Mammary epithelial cell (primary cell): ENCODE measurements at places on chromosomes 11 and 22.
A peak's percentile ranks its signal among the peaks of the same experiment; 100 is the strongest.

DNA sequence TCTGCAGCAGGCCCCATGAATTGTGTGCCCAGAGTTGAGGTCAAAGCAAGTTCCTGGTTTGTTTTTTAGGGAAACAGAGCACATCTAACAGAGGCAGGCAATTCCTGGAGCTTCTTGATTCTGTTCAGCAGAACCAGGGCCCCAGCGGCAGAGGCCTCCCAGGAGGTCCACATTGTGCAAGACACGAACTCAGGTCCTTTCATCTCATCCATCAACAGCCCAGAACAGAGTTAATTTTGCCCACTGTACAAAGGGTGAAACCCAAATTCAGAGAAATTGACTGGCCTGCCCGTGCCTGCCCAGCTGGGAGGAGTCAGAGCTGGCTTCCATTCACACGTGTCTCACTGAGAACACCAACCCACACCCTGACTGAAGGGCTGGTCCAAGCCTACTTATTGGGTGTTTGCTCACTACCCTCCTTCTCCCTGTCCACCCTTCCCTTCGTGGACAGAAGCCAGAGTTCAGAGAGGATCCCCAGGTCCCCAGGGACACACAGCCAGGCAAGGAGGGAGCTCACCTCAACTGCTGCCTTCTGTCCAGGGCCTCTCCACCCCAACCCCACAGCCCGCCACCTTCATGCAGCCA lies 607.1 kb downstream of the TBC1D22A start:
- DNase-seq = no peak

DNA sequence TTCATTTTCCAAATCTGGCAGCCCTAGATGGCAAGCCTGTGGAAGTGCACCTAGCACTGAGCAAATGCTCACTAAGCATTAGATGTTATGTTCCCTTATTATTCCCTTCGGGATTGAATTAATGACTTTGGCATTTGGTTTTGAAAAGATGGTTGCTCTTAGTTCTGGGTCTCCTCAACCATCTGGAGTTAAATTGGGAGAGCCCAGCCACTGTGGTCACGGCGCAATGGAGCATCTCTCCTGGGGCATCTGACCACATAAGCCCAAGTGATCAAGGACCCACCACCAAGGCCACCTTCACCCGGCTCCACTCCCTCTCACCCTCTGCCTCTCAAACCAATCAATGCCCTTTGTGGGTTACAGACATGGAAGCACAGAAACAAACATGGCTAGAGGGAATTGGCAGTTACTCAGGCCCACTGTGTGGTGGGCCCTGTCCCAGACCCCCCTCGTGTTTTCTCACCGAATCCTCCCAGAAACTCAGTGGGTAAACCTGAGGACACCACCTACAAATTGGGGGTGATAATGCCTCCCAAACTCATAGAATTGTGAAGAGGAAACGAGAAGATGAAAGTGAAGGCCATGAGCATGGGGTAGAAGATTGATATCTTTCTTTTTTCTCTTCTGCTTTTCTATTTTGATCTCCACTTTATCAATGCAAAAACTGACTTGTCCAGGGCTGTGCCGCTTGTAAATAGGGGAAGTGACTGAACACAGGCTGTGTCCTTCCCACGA lies 52.2 kb downstream of the IRAG1 start:
- DNase-seq = no peak

- no peak for DNase-seq
Observed at GRCh38 chr11:72274435-72274834, 30.5 kb upstream of the PHOX2A start.

DNA sequence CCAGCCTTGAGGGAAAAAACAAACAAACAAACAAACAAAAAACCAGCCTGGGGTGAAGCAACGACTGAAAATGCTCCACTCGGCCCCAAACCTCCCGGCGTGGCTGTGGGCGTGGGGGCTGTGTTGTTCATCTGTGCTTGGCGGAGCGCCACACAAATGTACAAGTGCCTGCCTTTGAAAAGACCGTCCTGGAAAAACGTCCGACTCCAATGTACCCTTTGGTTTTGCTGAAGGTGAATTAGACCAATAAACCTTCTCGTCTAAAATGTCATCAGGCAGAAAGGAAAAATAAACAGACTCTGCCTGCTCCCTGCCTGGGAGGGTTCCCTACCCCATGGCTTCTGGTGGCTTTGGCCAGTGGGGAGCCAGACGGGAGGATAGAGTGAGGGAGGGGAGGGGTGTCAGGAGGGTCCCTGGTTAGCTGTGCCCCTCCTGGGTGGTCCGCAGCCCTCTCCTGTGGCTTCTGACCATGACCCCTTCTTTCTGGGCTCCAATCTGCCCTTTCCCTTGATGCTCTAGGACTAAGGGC lies 93.9 kb downstream of the TRMU start:
- no peak for DNase-seq

DNA sequence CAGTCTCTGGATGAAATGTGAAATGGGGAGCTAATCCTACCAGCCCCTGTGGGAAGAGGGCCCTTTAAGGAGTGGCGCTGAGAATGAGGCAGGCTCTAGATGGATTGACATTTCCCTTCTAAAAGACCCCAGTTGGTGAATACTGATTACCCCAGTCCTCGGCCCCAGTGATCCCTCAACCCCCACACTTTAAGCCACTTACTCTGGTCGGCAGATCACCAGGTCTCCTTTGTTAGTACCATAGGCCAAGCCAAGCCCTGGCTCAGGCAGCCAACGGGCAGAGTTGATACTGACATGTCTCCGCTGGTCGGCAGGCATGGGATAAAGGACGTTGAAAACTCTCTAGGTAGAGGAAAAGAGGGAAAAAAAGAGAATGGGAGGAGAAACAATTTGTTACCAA lies 26.1 kb upstream of the CHRM4 start:
- no peak for DNase-seq

DNA sequence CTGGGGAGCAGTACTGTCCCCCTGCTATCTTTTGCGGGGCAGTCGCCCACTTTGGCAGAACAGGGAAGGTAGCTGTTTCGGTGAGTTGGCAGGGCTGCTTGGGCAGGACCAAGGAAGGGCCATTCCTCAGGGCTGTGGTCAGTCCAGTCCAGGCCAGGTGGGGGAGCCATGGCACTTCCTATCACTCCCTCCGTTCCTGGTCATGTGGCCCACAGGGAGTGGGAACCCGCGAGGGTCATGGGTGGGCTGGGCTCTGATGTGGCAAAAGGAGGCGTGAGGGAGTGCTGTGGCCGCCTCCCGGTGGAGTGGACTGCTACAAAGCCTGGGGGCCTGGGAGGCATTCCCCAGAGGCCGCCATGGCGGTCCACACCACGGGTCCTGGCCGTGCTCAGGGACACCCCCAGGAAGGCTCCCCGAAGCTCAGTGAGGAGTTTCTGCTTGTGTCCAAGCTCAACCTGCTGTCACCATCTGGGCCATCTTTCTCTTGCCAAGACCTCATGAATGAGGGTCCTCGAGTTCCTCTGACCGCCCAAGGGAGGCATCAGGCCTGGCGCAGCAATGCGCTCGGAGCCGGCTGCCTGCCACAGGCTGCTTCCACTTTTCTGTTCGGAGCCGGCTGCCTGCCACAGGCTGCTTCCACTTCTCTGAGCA lies 11.9 kb downstream of the CHID1 start:
- no peak for DNase-seq

GRCh38 chr11:121592708-121593107 lies 139.9 kb upstream of the SORL1-AS1 start:
- DNase-seq = no peak

- DNase-seq = peak; percentile 51
Observed at GRCh38 chr11:64305691-64306562, 603 bp downstream of the ESRRA start.

- no peak for DNase-seq
Observed at GRCh38 chr22:49905465-49905864, 12.8 kb downstream of the ALG12 start.

DNA sequence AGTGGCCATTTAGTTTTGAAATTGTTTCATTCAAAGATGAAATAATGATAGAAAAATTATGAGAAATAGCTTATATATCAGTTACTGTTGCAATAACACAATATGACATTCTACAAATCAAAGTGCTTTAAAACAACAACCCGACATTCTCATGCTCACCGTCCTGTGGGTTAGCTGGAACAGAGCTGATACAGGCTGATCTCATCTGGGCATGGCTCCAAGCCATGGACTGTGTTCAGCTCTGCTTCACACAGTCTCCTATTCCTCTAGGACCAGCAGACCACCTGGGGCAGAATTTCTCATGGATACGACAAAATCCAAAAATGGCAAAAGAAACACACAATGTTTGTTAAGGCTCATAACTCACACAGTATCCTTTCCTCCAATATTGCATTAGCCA lies 178.6 kb downstream of the CNTN5 start:
- DNase-seq = no peak

DNA sequence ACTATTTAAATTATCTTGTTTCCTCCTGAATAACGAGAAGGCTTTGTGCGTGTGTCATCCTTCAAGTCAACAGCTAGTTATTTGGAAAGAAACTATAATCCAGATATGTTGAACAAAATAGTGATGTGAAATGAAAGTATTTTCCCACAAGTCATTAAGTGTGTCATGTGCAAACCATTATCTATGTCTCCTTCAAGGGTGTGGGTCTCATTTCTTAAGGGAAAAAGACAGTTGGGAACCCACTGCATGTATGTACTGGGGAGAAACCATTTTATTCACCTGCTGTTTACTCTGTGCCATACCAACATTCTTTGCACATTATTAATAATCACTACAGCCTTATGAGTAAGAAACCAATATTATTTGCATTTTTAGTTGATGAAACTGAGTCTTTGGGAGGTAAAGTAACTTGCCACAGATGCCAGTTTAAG lies 145.3 kb upstream of the CTSC start:
- peak; percentile 42 for DNase-seq

GRCh38 chr11:64659417-64660144 lies 63.4 kb downstream of the NRXN2 start:
- DNase-seq = peak; percentile 88

DNA sequence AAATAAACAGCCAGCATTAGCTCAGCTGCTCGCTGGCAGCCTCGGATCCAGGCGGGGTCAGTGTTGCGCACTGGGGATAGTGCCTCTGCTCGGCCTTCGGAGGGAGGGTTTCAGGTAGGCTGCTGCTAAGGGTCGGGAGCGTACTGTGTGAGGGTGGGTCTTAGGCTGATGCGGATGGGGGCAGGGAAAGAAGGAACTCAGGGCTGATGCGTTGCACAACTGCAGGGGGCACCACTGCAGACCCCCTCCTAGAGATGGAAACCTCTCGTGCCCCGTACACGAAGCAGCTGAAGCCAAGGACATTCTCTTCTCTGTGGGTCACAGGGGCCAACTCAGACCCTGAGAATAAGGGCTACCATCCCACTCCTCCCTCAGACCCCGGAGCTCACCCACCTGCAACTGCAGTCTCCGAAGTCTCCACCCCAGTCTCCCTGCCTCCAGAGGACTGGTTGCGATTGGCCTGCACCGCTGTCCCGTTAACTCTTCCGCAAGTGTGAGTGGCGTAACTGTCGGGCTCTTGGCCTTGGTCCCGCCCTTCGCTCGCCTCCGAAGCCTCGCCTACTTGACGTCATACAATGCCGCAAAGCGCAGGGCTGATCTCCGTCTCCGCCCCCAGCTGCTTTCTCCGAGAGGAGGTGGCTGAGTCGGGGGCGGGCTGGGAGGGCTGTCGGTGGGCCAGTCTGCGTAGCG lies at the start of gene KBTBD3:
Gene KBTBD3, minus strand, starts transcription at position 429 of the 690 bp plus-strand sequence. CDS start 18,250 bp downstream, outside the sequence.
- DNase-seq = peak; percentile 99

DNA sequence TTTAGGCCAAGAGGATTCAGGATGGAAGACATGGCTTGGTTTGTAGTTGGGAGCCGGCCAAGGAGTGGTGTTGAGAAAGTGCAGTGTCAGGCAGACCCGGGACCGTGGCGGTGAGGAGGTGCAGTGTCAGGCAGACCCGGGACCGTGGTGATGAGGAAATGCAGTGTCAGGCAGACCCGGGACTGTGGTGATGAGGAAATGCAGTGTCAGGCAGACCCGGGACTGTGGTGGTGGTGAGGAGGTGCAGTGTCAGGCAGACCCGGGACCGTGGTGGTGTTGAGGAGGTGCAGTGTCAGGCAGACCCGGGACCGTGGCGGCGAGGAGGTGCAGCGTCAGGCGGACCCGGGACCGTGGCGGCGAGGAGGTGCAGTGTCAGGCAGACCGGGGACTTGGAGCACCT lies 59.7 kb downstream of the LRP5 start:
- no peak for DNase-seq

DNA sequence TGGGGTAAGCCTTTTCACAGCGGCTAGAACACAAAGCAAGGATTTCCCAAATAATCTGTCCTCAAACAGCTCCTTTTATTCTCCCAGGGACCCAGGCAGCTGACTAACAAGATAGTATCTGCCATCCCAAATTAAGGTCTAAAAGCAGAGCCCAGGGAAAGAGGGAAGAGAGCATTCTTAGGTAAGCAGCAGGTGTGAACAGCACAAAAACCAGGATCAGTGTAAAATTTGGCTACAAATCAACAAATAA lies 79.9 kb downstream of the RBMXL2 start:
- DNase-seq = no peak

GRCh38 chr11:47152126-47152952 lies 24.3 kb downstream of the ARFGAP2 start:
- DNase-seq = no peak

- DNase-seq = no peak
Observed at GRCh38 chr11:133653336-133653735, 121.0 kb upstream of the OPCML start.

GRCh38 chr11:70063121-70063520 lies 15.0 kb upstream of the ANO1 start:
- DNase-seq = no peak

GRCh38 chr11:64372802-64373597 lies 14.0 kb downstream of the RPS6KA4 start:
- DNase-seq = no peak

DNA sequence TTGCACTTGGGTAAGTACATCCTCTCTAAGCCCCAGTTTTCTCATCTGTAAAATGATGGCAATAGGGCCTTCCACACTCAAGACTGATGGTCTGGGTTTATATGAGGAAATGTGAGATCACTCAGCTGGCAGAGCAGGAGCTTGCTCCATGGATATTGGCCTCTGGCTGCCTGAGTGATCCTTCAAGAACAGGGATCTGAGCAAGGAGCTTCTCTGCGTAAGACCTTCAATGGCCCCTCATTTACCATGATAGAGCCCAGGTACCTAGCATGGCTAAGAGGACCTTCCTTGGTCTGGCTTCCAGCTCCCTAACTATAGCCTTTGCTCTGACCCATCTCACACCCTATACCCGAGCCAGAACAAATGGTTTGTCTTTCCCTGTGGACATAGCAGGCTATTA lies 5.5 kb downstream of the ROBO4 start:
- DNase-seq = no peak

- peak; percentile 93 for DNase-seq
Observed at GRCh38 chr22:39997939-39998726, 3.4 kb downstream of the FAM83F start.

- DNase-seq = no peak
Observed at GRCh38 chr22:39317775-39318506, 1.5 kb downstream of the RPL3 start.

DNA sequence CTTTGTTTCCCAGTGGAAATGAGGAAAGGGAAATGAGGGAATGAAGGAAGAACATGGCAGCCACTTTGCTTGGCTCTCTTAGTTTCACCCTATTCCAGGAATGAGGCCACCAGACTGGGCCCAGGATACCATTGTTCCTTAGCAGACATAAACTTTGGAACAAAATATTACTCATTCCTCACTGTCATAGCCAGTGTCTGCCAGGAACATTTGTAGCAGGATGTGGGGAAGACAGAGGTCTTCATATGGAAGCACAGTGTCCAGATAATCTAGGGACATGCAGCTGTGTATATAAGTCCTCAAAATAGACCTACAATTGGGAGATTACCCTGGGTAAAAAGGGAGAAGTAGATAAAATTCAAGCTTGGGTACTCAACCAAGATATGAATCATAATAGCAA lies 15.2 kb upstream of the FUT4 start:
- DNase-seq = no peak

- no peak for DNase-seq
Observed at GRCh38 chr22:25651332-25652085, 87.0 kb downstream of the GRK3 start.
